ENCODE measurements at places on chromosomes 4 and X. TPM values are rescaled to one million over a fixed set of nuclear protein-coding genes. Genes with fewer than 3 reads are reported as not detected.

GRCh38 chr4:29423836-29424721 lies 1296.1 kb upstream of the PCDH7 start:
- DNase-seq = no peak

The PCDH18 gene
- total RNA-seq = 0.58 TPM

DNA sequence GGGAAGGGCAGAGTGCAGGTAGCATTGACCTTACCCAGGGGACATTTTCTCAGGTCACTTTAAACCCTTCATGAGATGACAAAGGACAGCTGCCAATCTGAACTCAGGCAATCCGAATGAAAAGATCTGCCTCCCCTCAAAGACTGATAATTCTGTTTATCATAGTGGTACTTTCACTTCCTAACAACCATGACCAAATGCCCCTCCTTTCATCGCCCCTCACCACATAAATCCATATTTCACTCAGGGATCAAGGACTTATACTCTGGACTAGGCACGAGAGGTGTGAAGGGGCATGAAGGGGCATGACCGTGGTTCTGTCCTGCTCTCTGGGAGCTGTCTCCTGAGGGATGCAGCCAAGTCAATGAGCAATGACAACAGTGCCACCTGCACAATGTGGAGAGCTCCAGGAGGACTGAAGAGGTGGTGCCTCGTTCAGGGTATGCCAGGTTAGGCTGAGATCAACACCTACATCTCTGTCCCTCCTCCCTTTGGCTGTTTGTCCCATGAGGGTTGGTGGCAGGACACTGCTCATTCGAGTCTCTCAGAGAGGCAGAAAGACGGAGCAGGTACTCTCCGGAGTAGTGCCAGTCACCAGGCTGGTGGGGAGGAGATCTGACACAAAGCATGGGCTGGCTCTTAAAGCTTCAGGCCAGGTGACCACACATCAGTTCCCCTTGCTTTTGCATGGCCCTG lies 12.5 kb downstream of the HS3ST1 start:
- DNase-seq = no peak

The DDIT4L gene
- 0.58 TPM for total RNA-seq

The HTN1 gene
- total RNA-seq = not detected

The CCDC110 gene
- total RNA-seq = 5.4 TPM

All from stomach (tissue), 19 donors.